Liver (tissue), 10 donors: ENCODE measurements at places on chromosomes 1 and 21. TPM values are rescaled to one million over a fixed set of nuclear protein-coding genes. Genes with fewer than 3 reads are reported as not detected.

CR1 gene
- polyA plus RNA-seq: 0.78 TPM

PIK3CD gene
- polyA plus RNA-seq: 2.0 TPM

KRTAP7-1 gene
- not detected for polyA plus RNA-seq

SGIP1 gene
- 0.09 TPM for polyA plus RNA-seq

ITLN1 gene
- polyA plus RNA-seq: 3.7 TPM

SV2A gene
- polyA plus RNA-seq: 0.23 TPM

FCRL2 gene
- polyA plus RNA-seq: not detected

TAS1R1 gene
- not detected for polyA plus RNA-seq

PDZK1IP1 gene
- 2.2 TPM for polyA plus RNA-seq

ANXA9 gene
- polyA plus RNA-seq: 24.0 TPM
